ENCODE measurements at places on chromosomes 13 and 19.
A peak's percentile ranks its signal among the peaks of the same experiment; 100 is the strongest.

GRCh38 chr19:436413-436950 lies 24.4 kb downstream of the SHC2 start:
- DNase-seq = no peak

GRCh38 chr19:32976223-32976805 lies 4.3 kb downstream of the FAAP24 start:
- DNase-seq = peak; percentile 38

DNA sequence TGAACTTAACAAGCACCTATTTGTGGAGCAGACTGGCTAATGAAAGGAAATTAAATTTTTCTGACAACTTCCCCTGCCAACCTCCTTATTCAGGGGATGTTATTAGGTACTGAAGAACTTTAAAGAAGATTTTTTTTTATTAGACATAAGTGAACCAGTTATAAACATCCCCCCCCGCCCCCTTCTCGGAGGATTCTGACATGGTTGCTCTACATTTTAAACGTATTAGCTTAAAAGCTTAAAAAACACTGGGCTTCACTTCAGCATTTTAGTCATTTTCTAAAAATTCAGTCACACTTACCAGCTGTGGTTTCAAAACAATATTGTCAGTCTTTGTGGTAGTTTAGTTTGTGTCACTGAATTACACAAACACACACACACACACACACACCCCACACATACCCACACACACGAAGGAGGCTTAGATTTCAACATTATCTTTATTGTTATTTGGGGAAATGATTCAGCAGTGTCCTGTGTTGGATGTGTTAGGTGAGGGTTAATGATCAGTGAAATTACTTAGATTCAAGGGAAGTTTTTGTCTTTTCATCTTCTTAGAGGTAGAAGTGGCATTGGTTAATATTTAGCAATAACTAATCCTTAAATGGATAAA lies 145.7 kb downstream of the PCCA start:
- no peak for DNase-seq

DNA sequence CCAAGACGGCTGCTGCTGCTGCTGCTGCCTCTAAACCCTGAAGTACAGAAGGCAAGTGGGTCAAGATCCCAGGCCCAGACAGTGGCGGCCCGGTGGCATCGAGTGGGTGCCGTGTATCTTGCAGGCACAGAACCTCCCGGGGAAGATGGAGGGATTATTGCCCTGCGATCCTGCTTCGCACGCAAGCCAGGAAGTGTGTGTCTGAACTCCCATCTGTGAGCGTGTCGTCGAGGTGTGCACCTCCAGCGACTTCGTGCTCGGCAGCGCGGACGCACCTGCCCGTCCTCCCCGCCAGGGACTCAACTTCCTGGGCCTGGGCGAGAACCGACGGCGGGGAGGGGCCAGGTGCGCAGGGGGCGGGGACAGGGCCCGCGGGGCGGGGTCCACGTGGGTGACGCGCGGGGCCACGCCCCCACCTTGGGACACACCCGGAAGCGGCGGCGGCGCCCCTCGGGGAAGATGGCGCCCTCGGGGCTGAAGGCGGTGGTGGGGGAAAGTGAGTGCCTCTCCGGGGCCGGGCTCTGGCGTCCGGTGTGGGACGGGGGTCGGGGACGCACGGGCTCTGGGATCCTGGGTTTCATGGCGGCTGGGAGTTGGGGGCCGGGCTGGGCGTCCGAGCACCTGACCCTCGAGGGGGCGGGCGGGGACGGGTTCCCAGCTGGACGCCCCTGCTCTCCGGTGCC lies at the start of gene STXBP2:
Gene STXBP2 (plus strand): TSS at position 420 of the 683 bp plus-strand sequence. CDS start 40 bp downstream, at position 460.
- DNase-seq = peak; percentile 99

DNA sequence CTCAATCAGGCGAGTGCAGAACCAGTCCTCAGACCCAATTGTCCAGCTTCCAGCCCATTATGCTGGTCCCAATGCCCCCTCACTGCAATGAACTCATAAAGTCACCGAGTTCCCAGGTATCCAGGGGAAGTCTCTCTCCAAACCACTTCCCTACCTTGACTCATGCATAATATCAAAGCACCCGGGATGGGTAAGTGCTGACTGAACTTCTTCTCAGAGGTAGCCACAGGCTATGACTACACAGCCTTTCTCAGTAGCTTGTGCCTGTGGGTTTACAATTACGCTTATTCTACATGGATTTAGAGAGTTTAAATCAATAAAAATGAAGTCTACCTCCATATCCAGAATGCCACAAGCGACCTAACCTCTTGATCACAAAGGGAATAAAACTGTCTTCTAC lies 1.7 kb upstream of the C13orf42 start:
- DNase-seq = no peak

- no peak for DNase-seq
Observed at GRCh38 chr13:44421853-44422525, 48.4 kb downstream of the SERP2 start.

GRCh38 chr13:23074075-23074828 lies 106.5 kb upstream of the SGCG start:
- no peak for DNase-seq

GRCh38 chr13:70223911-70224310 lies 115.7 kb upstream of the KLHL1 start:
- DNase-seq = no peak

DNA sequence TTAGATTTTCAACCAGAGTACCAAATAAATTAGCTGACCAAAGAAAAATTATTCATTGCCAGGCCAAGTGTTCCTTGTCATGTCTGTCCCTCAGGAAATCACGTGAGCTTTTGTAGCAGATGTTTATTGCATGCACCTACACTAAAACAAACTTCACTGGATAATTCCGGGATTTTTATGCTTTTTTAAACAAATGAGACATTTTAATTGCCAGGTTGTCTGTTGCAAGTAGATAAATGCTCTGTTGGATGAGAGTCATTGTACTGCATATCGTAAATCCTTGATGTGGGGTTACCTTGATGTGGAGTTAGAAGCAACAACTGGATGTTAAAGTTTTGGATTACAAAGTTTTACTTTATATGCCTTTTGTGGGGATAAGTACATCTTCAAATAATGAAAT lies 1187.7 kb upstream of the PCDH9 start:
- no peak for DNase-seq

- no peak for DNase-seq
Observed at GRCh38 chr19:29675120-29675649, 9.9 kb downstream of the PLEKHF1 start.

DNA sequence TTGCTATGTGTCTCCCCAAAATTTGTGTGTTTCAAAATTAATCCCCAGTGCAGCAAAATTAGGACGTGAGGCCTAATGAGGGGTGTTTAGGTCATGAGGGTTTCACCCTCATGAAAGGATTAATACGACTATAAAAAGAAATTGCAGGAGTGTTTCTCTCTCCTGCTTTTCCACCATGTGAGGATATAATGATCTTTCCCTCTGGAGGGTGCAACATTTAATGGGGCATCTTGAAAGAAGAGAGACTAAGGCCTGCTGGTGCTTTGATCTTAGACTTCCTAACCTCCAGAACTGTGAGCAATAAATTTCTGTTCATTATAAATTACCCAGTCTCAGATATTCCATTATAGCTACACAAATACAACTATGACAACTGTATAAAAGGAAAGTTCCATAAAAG lies 183.2 kb downstream of the MYO16 start:
- DNase-seq = no peak

- DNase-seq = peak; percentile 83
Observed at GRCh38 chr19:45641274-45642105, 2.3 kb upstream of the EML2 start.

DNA sequence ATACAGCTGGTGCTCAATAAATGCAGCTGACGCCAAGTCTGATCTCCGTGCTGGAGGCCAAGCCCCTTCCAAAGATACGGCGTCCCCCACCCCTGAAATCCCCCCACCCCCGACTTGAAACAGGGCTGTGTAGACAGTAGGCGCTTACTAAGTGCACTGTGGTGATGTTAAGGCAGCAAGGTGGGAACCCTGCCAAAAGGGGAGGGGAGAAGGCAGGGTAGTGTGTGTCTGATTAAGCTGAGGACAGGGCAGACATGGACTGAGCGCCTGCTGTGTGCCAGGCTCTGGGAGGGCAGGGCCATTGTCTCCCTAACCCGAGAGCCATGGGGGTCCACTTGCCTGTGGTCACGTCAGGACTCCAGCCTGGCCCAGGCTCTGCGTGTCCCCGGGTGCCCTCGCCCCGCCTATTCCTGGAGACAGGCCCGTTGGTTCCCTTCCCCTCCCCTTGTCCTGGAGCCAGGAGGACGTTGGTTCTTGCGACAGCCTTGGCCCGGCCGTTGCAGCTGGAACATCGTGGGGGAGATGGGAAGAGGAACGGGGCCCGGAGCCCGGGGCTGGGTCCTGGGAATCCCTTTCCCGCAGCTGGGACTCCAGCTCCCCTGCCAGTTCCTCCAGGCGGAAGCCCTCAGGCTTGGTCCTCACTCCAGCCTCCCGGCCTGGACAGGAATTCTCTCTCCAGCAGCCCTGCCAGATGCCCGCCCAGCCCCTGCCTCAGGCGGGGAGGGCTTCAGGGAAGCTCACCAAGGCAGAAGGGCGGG lies 1.7 kb upstream of the ELANE start:
- no peak for DNase-seq

DNA sequence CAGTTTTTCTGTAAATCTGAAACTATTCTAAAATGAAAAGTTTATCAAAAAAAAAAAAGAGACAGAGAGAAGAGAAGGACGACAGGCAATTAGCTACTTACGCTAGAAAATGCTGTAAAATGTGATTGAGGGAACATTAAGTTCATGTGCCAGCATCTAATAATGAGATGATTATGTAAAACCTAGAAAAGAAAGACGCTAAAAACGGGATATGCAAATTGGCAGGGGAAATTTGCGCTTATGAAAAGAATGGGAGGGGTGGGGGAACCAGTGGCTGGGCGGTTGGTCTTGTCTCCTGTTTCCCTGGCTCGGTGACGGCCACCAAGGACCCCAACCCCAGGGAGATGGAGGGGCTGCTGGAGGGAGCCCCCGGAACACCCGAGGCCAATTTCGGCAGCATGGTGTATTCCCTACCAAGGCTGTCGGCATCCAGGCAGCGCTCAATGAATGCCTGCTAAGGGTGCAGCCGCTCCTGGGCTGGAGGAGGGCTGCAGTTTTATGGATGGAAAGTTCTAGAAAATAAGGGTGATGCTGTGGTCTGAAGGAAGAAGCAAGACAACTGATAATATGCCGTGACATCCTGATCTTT lies 34.2 kb downstream of the GNG7 start:
- no peak for DNase-seq

DNA sequence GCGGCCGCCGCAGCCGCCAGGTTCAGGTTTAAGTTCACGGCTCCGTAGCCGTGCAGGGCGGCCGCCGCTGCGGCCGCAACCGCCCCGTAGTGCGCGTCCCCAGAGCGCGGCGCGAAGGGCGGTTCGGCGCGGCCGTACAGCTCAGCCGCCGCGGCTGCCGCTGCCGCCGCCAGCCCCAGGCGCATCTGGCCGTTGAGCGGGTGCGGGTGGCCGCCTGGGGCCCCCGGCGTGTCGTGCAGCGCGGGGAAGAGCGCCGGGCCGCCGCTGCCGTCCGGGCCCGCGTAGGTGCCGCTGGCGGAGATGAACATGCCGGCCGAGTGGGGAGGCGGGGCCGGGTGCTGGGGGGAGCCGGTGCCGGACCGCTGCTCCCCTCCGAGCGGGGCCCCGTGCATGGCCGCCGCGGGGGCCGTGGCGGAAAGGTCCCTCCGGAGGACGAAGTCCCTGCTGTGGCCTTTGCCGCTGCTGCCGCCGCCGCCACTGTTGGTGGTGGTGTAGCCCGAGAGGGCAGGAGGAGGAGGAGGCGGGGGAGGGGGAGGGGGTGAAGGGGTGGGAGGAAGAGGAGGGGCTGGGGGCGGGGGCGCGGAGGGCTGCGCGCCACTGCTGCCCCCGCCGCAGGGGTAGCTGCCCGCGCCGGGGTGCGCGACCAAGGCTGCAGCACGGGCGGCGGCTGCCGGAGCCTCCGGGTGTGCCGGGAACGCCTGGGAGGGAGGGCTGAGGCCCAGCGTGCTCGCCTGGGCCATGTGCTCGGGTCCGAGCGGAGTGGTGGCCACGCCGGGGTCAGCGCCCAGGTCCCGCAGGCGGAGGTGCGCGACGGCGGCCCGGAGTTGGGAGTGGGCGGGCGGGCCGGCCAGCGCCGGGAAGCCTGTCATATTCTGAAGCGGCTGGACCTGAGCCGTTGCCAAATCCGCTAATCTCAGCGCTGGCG lies 654 bp downstream of the ZIC5 start:
- DNase-seq = no peak

- no peak for DNase-seq
Observed at GRCh38 chr13:109043636-109044035, 414.2 kb downstream of the MYO16 start.

DNA sequence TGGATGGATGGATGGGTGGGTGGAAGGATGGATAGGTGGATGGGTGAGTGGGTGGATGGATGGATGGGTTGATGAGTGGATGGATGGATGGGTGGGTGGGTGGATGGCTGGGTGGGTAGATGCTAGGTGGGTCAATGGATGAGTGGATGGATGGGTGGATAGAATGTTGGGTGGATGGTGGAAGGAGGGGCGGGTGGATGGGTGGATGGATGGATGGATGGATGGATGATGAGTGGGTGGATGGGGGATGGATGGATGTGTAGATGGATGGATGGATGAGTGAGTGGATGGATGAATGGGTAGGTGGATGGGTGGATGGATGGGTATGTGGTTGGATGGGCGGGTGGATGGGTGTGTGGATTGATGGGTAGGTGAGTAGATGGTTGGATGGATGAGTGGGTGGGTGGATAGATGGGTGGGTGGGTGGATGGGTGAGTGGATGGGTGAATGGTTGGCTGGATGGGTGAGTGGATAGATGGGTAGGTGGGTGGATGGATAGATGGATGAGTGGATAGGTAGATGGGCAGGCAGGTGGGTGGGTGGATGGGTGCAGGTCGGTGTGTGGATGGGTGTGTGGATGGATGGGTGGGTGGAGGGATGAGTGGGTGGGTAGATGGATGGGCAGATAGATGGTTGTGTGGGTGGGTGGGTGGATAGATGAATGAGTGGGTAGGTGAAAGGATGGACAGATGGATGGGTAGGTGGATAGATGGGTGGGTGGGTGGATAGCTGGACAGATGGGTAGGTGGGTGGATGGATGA lies 4.4 kb upstream of the SHC2 start:
- no peak for DNase-seq

DNA sequence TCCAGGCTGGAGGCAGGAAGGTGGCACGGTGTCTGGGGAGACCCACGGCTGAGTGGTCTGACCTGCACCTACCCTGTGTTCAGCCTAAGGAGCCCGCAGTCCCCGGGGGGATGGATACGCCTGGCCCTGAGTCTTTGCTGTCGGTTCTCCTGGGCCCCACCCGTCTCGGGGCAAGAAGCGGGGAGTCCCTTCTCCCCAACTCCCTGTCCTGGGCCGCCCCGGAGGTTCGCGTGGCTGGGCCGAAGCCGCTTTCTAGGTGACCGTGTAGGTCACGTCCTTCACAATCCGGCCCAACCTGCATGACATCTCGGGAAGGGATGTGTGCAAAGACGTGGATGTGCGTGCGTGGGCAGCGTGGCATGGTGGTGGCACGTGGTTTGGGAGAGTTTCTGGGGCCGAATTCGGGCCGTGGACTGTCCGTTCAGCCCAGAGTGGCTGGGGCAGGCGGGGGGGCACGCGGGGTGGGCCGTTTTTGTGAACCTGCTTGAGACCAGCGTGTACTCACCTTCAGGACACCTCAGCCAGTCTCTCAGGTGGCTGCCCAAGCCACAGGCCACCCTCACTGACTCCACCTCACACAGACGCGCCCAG lies 103.3 kb downstream of the PTPRS start:
- no peak for DNase-seq
